M059J (cell line): ENCODE measurements at places on chromosomes 12 and 14.

- peak; percentile 9 for DNase-seq
Measured at GRCh38 chr14:90755661-90756304, 60.4 kb downstream of the TTC7B start.

DNA sequence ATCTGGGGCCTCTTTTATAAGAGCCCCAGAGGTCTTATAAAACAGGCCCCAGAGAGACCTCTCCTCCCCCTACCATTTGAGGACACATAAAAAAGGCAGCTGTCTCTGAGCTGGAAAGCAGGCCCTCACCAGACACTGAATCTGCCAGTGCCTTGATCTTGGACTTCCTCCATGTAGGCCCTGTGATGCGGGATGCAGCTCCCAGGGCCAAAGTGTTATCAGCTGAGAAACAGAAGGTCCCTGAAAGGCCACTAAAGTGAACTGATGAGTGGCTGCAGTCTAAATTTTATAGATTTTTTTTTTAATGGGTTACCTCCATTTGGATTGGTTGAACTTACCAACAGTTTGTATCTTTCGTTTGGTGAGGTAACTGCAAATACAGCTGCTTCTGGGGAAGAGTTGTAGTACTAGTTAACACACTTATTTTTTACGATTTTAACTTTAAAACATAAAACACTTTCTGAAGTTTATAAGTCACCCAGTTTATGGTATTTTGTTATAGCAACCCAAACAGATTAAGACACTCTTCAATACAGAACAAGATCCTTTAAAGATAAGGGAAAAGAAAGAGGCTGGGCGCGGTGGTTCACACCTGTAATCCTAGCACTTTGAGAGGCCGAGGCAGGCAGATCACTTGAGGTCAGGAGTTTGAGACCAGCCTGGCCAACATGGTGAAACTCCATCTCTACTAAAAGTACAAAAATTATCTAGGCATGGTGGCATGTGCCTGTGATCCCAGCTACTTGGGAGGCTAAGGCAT is 5.6 kb upstream of the GUCY2C start:
- DNase-seq: no peak

GRCh38 chr14:95547626-95548327 is 12.9 kb downstream of the GLRX5 start:
- DNase-seq: peak; percentile 79

- DNase-seq: peak; percentile 42
Measured at GRCh38 chr12:120466560-120467315, 2.8 kb downstream of the SRSF9 start.

- no peak for DNase-seq
Measured at GRCh38 chr12:101436136-101436535, 28.6 kb upstream of the ARL1 start.

DNA sequence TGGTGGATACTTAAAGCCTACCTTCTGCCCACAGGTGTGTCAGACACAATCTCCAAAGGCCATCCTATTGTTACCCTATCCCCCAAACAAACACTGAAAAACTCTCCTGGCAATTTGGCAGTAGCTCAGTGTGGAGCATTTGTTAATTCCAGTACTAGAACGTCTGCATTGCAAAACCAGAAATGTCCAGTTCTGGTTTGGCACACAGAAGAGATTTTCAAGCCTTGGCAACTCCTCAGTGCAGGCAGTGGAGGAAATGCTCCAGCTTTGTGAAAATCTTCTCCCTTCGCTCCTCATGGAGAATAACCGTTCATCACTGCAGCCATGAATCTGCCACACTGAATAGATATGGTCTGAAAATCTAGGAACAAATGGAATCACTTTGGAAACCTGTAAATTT is 5.3 kb upstream of the SOCS2 start:
- no peak for DNase-seq

DNA sequence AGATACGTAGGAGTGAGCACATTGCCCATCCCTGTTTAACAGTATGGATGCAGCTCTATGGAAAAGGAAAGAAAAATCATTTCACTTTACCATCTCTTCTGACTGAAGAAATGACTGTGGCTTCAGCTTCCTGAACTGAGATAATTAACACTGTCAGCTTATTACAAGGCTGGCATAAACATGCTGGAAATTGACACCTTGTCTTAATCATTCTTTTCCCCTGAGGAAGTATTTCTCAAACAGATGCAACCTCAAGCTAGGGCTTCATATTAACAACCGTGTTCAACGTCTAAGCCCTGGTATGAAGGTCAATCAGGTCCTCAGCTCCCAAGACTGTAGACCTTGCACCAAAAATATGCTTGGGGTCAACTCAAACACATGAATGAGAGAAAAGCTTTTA is 25.0 kb downstream of the RERG start:
- no peak for DNase-seq

- DNase-seq: no peak
Measured at GRCh38 chr14:21219561-21220111, 49.6 kb downstream of the HNRNPC start.

DNA sequence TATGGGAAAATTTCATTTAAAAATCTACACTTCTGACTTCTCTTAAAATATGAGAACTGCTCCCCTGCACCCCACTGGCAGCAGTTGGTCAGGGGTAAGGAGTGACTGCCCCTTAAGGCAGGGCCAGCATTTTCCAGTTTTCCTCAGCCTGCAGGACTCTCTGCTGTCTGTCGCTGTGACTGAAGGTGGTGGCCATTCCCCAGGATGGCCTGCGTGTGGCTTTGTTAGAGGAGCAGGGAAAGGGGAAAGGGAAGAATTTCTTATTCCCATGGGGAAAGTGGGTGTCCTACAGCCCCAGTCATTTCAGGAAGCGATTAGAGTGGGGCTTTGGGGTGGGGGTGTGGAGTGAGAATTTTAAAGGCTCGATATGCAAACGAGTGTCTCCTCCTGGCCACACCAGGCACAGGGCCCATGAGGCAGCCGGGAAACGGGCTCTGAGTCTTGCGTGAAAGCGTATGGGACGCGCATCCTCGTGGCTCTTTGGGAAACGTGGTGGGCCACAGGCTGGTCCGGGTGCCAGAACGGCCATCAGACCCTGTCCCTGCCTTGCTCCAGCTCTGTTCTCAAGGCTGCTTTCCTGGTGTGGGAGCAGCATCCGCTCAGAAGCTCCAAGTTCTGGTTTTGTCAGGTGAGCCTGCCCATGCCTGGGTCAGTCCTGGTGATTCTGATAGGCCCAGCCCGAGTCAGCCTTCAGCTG is 23.5 kb downstream of the ADGRD1 start:
- DNase-seq: no peak

DNA sequence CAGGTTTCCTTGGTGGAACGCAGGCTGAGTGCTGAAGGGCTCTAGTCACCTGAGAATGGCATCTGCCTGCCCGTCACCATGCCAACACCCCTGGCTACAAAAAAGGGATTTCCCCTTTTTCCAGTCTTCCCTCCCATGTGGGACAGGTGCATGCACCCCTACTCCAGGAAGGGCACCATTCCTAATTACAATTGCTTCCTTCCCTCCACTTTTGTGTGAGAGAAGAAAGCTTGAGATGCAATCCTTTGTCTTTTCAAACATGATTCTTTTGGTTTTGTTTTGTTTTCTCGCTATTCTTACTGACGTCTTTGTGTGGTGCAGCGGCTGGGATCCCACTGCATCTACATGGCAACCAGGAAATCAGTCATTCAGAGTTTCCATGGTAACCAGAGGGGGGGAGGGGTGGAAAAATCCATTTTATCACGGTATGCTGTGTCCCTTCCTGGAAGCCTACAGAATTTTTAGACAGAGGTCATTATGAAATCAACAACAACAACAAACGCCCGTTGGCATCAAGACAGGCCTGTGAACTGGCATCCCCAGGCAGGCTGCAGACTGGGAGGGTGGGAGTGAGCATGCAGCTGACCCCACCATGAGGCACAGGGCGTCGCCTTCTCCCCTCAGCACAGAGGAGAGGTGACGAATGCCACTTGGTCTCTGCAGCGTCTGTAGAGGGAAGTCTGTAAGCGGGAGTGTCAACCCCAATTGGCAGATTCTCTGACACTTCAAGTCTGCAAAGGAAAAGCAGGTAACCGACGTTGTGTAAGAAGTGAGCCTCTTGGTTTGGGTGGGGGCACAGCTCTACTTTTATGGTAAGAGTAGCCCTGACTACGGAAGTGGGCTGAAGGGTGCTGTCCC is 13.6 kb upstream of the GNG2 start:
- DNase-seq: peak; percentile 60

DNA sequence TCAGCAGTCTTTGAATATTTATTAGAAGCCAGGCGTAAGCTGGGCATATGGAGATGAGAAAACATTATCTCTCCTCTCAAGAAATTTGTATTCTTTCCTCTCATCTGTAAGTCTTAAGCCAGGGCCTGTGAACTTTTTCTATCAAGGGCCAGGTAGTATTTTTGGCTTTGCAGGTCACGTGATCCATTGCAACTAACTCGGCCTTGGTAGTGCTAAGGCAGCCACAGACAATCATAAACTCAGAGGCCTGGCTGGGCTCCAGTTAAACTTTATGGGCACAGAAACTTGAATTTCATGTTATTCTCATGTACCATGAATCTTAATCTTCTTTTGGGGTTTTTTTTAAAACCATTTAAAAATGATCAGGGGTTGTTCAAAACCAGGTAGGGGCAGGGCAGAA is 117.4 kb upstream of the PELI2 start:
- DNase-seq: no peak

- peak; percentile 59 for DNase-seq
Measured at GRCh38 chr12:106223485-106224354, 24.1 kb downstream of the CKAP4 start.

DNA sequence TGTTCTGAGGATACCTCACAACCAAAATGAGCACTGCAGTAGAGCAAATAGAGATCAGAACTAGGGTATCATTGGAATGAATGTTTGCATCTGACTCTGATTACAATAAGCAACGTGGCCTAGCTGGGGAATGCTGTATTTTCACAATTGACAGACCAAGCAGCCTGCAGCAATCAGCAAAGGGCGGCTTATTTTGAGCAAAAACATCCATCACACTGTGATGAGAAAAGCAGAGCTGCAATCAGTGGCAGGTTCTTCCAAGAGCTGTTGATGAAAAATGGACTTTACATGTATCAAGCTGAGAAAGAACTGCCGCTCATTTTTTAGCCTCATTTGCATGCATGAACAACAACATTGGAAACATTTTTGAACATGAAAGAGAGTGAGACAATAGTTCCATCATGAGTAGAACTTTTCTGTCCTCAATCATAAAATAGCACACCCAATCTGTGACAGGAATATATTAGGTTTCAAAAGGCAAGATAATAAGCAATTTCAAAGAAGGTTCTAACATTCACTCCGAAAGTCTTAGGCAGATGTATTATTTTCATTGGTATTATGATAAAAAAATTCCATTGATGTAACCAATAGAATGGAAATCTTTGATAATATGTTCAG is 249.7 kb upstream of the FBXO33 start:
- no peak for DNase-seq

DNA sequence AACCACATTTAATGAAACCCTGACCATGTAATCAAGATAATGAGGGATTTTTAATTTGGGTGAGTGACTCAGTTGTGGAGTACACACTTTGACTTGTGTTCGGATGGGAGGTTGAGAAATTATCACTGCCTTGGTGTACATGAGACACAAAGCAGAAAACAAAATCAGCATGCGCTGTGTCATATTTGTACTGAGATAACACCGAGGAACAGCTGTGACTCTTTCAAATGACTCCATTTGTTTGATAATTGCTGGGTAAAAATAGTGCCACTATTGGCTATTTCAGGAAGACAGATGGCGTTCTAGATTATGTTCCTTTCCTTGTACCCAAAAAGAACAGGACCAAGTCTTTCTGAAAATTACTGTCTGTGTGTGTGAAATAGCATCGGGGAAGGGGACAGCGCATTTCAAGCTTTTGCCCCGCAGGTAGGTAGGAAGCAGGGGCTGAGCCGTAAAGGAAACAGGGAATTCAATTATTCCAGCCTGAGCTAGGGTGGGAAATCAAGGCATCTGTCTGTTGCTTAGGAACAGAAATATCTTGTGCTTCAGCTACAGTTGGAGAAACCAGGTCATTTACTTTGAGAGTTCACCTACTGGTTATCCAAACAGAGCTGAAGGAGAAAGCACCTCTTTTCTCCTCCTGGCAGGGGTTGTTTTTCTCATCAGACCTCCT is 114.3 kb downstream of the SNAPC1 start:
- DNase-seq: no peak

- no peak for DNase-seq
Measured at GRCh38 chr14:79525416-79525815, 685.9 kb downstream of the DIO2 start.

DNA sequence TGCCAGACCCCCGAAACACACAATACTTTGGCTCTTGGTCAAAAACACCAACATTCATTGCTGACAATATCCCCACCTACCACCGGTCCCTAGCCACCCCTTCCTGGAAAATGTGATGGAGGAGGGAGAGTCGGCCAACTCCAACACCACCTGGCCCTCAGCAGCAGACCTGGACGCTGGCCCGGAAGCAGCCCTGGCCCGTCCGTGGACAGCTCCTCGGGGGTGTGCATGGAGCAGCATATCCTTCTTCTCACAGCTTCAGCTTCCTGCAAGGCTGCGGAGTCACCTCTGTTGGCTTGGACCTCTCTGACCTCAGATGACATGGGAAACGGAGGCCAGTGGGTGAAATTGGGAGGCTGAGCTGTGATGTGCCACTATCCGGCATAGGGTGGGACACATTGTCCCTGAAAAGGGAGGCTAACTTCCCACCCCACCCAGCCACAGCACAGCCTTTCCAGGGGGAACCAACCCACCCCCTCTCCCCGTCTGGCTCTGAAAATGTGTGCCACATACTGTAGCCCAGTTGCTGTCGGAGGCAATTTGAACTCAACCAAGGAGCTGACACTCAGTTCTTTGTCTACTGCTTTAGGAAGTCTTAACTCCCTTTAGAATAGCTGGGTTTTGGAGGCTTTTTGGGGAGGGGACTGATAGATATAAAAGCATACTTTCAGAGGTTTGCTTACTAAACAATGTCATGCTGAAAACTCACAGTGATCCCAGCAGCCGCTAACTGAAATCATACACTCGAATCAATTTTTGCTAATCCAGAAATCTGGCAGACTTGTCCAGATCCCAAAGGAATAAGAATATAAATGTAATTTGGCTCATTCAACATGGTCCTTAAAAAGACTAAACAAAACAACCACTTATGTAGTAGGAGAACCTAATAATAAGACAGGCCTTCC is 43.1 kb upstream of the LTA4H start:
- no peak for DNase-seq

- no peak for DNase-seq
Measured at GRCh38 chr12:83261998-83262397, 575.3 kb downstream of the TMTC2 start.

GRCh38 chr12:106445959-106446358 is 88.4 kb downstream of the POLR3B start:
- DNase-seq: no peak

- no peak for DNase-seq
Measured at GRCh38 chr14:94945615-94946014, 175.7 kb upstream of the GSC start.
